Activated T-cell treated with anti-CD3 and anti-CD28 coated beads, Interleukin-2, amount 50 U/mL, for 72 hours (primary cell): ENCODE measurements at places on chromosomes 2 and 18.

- DNase-seq: no peak
These were observed 494.8 kb downstream of the RIT2 start for GRCh38 chr18:42620657-42621056.

DNA sequence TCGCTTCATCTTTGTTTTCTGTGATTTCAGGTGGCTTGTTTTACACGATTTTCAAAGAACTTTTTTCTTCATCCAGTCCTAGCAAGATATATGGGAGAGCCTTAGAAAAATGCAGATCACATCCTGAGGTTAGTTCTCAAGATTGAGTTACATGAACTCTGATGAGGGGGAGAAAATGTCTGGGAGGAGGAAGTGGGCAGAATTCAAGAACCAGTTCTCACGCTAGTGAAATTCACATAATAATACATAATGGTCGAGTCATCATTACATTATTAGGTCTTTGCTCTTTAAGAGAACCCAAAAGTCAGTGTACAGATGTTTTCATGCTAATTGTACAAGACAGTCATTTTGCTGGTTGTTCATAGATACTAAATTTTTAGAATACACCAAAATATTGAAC lies 7.0 kb downstream of the TIMM21 start:
- no peak for DNase-seq

- no peak for DNase-seq
These were observed 6.7 kb upstream of the NEURL3 start for GRCh38 chr2:96511851-96512250.

GRCh38 chr18:58263055-58263957 lies 219.3 kb downstream of the NEDD4L start:
- DNase-seq: no peak

- no peak for DNase-seq
These were observed 463 bp upstream of the CABYR start for GRCh38 chr18:24138409-24138788.

GRCh38 chr2:86160156-86160952 lies 34.9 kb downstream of the IMMT start:
- DNase-seq: no peak

DNA sequence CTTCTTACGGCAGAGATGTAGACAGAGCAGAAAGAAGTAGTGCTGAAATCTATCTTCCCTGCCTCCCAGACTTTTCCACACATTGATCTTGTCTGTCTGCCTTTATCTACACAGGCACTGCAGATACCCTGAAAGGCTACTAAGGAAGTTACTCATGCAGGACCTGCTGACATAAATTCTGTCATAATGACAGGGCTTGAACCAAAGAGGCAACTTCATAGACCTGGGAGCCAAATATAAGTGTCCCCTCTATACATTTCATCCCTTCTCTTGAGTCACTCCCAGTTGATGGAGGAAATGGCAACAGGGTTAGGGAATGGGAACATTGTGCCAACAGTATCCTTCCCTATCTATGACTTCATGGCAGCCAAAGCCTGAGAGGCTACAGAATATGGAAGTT lies 157.5 kb downstream of the TNS1 start:
- no peak for DNase-seq

DNA sequence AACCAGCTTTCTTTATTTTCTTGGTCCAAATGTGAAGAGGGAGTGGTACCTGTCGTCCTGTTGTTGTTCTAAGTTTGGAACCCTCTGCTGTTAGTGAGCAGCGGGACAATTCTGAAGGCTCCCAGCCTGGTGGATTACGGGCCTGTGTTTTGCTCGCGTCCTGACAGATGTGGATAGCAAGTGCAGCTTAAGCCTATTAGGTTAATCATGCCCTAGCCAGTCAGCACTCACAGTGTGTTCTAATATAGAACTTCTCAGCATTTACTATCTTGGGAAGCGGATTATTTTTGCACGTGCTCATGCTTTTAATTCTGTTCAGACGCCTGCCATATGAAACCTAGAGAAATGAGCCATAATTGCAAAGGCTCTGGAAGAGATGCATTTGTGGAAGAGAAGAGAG lies at the start of gene PCARE:
Gene PCARE, minus strand, starts transcription at position 113 of the 400 bp plus-strand sequence. CDS start 262 bp downstream, outside the sequence.
- DNase-seq: no peak

GRCh38 chr2:144924827-144925226 lies 404.9 kb upstream of the ZEB2 start:
- DNase-seq: no peak
